ENCODE measurements at places on chromosomes 5 and 9.

- no peak for DNase-seq
These were observed 356.9 kb downstream of the SEMA5A start for GRCh38 chr5:9188956-9189355.

DNA sequence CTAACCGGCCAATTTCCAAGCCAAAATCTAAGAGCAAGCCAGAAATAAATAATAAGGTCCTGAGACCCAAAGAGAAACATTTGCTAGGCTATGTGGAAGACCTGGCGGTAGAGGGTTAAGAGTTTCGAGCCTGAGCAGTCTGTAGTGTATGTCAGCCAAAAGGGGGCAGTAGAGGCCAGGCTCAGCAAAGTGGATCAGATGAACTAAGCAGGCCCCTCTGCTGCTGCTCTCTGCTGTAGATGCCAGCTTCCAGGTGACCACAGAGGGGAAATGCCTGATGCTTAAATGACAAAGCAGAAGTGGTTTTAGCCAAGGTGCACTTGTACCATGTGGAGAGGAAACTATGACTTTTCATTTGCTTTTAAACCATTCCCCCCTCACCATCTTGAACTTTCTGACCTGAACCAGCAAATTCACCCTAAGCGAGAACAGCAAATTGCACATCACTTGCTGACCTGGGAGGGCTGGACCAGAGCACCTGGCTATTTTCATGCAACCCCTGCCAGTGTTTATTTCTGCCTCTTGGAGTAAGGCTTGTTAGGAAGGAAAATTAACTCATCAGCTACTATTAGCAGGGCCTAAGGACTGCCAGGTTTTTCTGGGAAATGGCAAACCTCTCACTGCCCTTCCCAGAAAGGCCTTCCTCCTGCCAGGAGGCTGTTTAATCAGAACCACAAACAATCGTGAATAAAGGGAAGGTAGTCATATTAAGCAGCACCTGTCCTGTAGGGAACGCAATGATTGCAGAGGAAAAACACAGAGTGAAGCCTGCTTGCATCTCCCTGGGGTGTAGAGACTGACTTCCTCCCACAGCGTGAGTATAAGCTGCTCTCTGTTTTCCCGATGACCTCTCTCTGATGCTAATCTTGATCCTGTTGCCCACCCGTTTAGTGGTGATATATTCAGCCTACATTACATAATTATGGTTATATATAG lies 818.2 kb downstream of the TLR4 start:
- DNase-seq = peak; percentile 49

DNA sequence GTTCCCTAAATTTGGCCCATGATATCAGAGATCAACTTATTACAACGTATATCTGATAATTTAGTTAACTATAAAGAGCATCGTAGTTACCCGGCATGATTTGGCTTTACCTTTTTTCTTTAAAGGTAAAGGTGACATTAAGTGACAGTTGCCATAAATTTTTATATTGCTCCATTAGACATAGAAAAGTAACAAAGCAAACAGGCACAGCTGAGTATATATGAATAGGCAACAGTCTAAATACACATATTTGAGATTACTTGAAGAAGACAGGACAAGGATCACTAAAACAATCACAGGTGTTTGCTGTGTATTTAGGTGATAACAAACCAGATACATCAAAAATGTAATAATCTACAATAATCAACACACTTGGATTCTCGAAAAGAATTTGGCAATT lies 34.8 kb downstream of the RFX3 start:
- DNase-seq = no peak

DNA sequence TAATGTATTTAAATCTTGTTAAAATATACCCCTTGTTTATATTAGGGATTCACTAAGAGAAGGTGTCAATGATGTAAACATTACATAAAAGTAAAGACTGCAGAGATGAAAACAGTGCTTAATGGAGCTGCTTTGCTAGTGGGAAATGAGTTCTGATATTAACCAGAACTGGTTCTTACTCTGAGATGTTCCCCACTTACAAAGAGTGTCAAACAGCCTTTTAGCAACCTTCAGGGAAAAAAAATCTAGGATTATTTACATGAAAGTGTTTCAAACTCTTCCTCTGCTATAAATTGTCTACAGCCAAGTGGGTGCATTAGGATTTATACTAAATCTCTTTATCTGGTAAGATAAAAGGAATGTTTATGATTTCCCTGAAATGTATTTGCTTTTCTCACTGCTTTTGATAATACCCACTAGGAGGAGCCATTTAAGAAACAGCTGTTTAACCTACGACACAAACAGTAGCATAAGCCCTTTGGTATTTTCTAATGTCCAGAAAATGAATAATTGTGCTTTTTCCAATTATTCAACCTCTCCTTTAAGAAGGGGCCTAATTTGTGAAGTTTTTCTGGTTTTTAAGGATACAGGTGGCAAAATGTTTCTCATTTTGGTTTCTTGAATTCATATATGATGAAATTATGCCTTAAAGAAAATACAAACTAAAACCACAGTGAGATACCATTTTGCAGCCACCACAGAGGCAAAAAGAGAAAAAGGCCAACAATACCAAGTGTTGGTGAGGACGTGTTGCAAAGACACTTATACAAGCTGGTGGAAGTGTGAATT lies 186.3 kb downstream of the TLE4 start:
- DNase-seq = no peak

GRCh38 chr5:102218159-102218558 lies 77.9 kb downstream of the SLCO4C1 start:
- no peak for DNase-seq

DNA sequence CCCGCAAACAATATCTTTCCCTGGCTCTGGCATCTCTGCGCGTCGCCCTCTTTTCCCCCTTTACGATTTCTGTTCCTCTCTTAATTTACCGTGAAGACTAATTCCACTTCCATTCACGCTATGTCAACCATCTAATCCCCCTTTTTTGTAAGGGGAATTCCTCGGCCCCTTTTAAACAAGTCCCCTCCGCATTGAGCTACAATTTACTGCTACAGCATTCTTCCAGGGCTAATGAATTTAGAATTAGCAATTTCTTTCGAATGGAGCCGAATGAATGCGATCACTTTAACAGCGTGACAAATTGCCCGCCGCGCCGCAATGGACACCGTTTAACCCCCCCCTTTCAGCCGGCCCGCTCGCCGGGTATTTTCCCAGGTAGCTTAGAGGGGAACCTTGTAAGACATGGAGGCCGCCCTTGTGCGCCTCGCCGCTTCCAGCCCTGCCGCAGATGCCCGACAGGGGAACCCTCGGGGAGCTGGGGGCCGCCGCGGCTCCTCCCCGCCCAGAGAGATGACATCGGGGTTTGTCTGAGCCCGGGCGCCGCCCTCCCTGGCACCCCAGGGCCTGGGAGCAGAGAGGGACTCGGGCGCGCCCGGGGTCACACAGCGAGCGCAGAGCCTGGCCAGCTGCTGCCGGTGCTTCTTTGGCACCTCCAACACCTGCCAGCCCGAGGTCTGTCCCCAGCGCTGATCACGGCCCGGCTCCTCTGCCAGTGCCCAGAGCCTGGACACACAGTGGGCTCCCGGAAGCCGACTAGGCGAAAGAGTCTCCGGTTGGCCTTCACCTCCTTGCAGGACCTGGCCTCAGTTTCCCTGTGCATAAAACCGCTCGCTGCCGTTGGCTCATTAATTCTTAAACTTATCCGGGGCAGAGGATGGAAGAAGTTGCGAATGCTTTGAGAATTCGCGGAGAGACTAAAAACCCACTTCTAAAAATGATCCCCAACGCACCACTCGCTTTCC lies 1.3 kb downstream of the PRDM12 start:
- DNase-seq = no peak

DNA sequence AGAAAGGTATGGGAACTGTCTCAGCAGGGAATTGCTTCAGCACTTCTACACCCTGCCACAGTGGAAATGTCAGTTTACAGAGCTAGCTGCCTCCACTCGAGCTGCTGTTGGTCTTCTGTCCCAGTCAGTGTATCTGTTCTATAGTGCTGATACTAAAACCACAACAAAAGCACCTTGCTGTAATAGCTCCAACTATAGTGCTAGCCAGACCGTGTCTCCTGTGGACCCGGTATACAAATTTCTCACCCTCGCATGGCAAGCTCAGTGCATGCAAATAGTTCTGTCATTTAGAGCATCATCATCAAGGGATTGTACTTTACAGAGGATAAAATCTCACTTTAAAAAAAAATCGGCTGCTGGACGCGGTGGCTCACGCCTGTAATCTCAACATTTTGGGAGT lies 51.5 kb upstream of the IQGAP2 start:
- DNase-seq = no peak

DNA sequence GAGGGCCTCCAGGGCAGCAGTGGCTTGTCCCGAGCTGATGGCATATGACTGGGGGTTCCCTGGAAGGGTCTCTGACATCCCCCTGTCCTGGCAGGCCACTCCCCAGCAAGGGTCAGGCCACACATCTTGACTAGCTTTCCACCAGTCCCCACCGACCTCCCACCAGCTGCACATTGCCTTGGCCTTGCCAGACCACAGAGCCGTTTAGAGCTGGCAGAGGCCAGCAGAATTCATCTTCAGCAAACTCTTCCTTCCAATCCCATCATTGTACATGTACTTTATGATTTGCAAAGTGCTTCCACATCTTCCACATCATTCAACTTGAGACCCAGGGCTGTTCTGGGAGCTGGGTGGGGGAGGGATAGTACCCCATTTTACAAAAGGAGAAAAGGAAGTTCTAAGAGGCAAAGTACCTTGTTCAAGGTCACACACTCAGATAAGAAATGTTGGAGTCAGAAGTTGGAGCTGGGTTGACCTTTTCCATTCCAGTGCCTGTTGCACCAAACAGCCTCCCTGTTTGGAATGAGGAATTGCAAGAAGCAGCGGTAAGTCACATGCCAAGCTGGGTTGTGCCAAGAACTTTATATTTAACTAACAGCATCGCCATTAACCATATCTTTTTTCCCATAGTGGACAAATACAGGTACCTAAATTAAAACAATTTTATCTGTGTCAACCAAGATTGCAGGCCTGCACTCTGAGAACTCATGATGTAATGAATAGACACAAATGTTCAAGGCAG lies 25.8 kb upstream of the COL15A1 start:
- no peak for DNase-seq

- no peak for DNase-seq
These were observed 168.6 kb downstream of the CARTPT start for GRCh38 chr5:71887680-71888079.

DNA sequence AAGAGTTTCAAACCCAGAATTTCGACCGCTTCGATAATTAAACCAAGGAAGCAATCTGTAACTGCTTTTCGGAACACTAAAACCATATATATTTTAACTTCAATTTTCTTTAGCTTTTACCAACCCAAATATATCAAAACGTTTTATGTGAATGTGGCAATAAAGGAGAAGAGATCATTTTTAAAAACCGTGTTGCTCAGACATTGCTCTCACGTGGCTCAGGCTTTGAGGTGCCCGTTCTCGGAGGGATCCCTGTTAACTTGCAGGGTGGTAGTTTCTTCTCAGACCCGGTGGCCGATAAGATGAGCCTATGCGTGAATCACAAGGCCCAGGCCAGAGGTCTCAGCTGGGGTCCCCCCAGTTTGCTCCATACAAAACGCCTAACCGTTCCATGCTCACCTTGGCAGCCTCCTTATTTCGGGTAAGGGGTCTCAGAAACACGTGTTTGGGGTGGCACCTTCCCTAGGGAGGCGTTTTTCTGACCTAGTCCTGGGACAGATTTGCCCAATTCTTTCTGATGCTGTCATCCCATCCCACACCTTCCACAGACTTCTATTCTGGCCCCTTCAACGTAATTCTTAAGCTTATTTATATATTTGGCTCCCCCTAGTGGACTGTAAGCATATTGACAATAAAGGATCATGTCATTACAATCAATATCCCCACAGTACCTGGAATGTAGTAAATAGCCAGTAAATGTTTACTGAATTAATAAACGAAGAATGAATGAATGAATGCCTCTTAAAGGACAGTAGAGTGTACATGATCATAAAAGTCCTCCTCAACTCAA lies 48.1 kb downstream of the THBS4 start:
- DNase-seq = no peak

DNA sequence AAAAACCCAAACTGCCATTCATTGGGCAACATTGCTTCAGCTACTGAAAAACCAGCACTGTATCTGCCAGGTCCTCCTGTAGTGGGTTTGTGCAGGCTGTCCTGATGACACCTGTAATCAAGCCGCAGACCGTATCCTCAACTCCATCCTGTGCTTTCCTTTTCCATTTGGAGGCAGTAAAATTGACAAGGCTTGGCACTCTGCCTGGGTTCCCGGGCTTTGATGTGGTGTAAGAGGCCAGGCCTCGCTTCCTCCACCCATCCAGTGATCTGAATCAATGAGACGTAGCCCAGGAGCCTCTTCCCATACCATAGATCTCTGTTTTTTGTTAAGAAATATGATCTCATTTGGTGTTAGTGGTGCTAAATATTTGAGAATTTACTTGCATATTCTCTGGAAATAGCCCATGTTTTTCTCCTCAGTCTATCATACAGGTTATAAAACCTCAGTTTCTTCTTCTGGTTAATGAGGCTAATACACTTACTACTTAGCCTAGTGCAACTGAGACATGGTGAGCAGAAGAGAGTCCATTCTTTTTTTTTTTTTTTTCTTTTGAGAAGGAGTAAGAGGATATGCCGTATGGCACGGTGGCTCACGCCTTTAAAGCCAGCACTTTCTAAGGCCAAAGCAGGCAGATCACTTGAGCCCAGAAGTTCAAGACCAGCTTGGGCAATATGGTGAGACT lies 34.8 kb downstream of the LSM11 start:
- DNase-seq = no peak

DNA sequence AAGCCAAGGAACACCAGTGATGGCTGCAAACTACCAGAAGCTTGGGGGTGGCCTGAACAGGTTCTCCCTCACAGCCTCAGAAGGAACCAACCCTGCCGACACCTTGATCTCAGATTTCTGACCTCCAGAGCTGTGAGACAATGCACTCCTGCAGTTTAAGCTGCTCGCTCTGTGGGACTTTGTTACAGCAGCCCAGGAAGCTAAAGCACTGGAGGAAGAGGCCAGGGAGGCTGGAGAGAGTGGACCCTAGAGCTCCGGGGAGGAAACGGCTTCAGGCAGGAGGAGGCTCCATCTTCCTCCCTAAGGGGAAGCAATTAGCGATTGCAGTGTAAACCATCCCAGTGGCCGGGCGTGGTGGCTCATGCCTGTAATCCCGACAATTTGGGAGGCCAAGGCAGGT lies 25.1 kb downstream of the BARX1 start:
- no peak for DNase-seq

DNA sequence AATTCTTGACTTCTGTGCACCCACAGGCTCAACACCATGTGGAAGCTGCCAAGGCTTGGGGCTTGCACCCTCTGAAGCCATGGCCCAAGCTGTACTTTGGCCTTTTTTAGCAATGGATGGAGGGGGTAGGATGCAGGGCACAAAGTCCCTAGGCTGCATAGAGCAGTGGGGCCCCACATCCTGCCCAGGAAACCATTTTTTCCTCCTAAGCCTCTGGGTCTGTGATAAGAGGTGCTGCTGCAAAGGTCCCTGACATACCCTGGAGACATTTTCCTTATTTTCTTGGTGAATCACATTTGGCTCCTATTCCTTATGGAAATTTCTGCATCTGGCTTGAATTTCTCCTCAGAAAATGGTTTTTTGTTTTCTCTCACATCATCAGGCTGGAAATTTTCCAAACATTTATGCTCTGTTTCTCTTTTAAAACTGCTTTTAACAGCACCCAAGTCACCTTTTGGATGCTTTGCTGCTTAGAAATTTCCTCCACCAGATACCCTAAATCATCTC lies 482.7 kb upstream of the TLE4 start:
- DNase-seq = no peak

GRCh38 chr9:104260004-104260403 lies 165.9 kb downstream of the SMC2 start:
- no peak for DNase-seq
